Cortex of kidney (tissue), 1 donor: ENCODE measurements at places on chromosomes 2 and 18.

DNA sequence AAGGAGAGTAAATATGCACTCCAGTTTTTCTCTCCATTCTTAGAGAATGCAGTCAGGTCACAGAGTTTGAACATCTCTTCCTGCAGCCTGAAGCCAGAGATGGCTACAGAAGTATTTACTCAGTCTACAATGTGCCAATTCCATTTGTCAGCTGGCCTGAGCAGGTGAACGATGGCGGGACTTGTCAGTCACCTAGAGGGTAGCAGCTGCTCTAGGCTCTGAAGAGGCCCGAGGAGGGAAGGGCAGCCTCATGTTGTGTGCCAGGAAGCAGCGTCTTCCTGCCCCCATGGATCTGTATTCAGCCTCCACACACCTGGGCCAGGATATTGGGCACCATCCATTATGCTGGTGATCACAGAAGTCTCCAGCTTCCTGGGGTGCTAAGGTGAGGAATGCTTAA, 316.7 kb upstream of the CHAC2 start:
- DNase-seq, result no peak

DNA sequence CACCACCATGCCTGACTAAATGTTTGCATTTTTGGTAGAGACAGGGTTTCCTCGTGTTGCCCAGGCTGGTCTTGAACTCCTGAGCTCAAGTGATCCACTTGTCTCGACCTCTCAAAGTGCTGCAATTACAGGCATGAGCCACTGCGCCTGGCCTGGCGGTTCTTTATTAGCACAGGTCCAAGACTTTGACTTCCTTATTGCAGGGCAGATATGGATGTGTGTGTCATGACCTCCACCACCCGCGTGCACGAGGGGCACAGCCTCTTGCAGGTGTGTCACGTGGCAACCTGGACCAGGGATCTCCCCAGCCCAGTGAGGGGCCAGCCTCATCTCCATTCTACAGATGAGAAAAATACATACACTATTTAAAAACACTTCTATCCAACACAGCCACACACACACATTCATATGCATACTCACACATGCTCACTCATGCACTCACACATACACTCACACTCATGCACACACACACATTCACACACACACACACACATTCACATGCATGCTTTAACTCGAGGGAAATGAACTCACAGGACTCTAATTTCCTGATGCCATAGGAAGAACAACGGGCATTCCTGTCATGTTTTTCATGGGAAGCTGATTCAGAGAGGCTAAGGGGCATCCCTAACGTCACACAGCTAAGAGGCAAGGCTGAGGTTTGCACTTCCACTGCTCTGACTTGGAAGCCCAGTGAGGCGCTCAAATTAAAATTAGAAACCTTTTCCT, 38.8 kb downstream of the RRM2 start:
- no peak for DNase-seq

DNA sequence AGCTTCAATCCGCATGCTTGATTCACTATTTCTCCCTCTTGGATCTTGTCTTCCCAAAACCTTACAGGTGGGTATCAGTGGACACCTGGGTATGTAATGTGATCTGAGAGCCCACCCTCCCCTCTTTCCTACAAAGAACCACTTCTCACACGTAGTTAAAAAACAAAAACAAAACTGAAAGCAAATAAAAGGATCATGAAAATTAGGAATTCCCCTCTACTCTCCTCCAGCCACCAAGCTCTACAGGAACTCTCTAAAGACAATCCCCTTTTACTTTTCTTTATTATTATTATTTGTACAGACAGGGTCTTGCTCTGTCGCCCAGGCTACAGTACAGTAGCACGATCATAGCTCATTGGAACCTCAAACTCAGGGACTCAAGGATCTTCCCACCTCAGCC, 40.8 kb upstream of the MYO1B start:
- DNase-seq, result no peak

DNA sequence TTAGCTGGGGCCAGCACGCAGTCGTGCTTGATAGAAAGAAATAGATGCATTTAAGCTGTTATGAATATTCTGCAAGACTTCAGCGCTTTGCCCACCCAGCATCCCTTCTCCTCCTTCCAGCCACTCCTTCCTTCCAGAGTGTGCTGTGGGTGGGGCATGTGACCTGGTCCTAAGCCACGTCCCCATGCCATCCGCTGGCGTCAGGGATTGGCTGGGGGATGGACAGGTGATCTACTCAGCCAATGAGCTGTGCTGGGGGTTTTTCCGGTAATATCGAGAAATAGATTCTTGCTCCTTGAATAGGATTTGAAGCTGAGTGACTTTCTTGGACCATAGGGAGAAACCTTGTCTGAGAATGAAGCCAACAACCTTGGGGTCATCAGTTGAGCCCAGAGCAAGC, 4.8 kb upstream of the ZAP70 start:
- DNase-seq, result no peak

- DNase-seq, result no peak
Measured at GRCh38 chr2:195793881-195794280, 136.9 kb downstream of the SLC39A10 start.

DNA sequence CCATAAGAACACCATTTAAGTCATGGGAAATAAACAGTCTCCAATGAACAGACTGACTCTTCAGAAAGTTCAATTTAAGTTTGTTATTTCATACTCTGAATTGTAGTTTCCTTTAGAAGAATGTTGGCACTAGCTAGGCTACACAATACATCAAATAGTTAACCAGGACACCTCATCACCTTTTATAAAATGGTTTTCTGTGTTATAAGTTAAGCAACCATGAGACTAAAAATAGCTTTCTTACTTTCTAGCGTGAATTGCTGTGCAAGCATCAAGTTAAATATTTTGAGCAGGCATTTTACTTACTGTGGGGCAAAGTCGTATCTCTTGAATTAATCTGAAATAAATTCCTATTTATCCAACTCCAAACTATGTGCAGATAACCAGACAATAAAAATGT, 1092.6 kb upstream of the SLC39A10 start:
- no peak for DNase-seq

GRCh38 chr2:176099159-176099727, 352 bp upstream of the HOXD12 start:
- DNase-seq, result no peak

GRCh38 chr2:64525317-64525613, 1.1 kb downstream of the AFTPH start:
- no peak for DNase-seq

GRCh38 chr2:96665083-96665569, 22.6 kb downstream of the FER1L5 start:
- DNase-seq, result no peak

DNA sequence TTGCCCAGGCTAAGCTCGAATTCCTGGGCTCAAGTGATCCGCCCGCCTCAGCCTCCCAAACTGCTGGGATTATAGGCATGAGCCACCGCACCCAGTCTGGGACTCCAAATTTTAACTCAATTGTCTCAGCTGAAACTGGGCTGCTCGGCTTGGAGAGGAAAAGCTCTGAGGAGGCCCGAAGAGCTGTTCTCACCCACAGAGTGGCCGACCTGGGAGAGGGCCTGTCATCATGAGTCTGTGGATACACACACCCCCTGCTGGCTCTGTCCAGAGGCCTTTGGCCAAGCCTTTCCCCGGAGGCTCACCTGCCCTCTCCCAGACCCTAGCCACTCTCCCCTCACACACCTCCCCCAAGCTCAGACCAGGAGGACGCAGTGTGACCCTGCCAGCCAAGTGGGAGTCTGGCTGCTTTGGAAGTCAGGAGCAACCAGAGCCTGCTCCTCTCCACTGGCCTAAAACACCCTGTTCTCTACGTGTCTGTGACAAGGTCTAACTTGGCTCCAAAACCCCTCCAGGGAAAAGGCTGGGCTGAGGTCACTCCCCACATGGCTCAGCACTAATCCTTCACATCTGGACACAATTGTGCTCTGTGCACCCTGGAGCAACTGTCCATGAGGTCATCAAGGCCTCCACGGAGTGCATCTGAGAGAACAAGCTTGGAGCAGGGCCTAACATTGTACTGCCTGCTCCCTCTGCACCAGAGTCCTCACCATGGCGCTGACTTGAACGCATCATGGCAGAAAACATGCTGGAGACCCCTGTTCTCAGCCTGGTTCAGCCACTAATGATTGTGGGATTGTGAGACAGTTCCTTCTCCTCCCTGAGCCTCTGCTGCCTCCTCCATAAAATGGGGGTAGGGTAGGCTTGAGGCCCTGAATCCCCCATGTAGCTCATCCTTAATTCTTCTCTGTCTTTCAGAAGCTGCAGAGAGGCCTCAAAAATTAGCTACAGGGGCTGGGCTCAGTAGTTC, 49.9 kb upstream of the RAB6C start:
- no peak for DNase-seq

DNA sequence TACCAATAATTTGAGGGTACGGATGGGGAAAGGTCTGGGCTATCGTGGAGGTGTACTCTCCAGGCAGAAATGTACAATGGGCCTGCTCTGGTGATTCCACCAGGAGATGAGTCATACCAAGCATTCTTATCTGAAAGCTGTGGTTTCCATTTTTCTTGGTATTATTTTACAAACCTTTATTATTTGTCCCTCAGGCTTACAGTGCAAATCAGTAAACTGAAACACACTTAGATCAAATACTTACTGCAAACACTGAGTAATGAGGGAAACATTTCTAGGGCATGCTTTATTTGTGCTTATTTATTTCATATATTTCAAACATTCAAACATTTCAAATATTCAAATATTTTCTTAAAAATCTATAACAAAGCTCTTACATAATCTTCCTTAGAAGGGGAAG, 319.8 kb downstream of the RND3 start:
- DNase-seq, result no peak

- DNase-seq, result no peak
Measured at GRCh38 chr18:49618742-49619681, 57.2 kb downstream of the LIPG start.

DNA sequence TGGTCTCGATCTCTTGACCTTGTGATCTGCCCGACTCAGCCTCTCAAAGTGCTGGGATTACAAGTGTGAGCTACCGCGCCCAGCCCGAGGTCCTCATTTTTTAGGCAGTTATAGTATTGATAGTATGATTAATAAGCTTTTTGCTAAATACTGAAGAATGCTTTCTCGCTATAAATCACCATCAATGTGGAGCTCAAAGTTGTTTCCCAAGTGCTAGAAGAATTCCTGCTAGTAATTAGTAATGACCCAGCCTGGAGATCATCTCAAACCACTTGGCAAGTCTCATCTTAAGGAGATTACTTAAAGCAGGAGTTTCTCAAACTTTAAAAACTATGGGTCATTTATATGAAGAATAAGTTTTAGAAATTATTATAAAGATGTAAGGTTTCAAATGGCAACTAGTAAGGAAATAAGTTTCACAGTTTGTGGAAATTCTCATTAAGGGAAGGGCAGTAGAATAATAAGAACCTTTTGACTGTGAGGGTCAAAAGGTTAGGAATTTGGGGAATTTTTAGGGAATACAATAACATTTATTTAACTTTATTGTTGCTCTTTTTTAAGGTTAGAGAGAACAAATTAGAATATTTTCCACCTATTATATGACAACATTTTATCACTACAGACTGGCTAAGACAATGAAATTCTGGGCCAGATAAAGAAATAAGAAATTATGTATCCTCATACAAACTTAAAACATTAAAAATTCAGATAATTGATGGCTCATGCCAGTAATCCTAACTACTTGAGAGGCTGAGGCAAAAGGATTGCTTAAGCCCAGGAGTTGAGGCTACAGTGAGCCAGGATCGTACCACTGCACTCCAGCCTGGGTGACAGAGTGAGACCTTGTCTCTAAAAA, 148.6 kb upstream of the MAP3K20 start:
- no peak for DNase-seq

DNA sequence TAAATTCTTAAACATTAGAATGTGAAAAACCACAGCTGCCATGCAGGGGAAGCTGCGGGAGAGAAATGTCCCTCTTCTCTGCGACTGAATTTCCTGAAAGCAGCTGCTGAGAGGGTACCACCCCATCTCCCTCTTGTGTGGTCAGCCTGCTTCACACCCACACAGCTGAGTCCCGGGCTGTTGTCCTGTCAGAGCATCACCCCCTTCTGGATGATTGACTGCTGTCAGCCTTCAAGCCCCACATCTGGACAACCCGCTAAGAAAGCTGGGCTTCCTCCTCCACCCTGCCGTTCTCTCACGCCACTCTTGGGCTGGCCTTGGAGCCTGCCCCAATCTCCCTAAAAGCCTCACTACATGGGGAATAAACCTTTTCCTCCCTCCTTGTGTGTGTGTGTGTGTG, 26.0 kb downstream of the SH3YL1 start:
- no peak for DNase-seq

GRCh38 chr18:48059455-48060010, 129.1 kb upstream of the SMAD2 start:
- DNase-seq, result no peak

- DNase-seq, result no peak
Measured at GRCh38 chr2:190506666-190507065, 27.9 kb downstream of the NEMP2 start.

GRCh38 chr2:105645031-105645937, 99.4 kb upstream of the NCK2 start:
- DNase-seq, result no peak

DNA sequence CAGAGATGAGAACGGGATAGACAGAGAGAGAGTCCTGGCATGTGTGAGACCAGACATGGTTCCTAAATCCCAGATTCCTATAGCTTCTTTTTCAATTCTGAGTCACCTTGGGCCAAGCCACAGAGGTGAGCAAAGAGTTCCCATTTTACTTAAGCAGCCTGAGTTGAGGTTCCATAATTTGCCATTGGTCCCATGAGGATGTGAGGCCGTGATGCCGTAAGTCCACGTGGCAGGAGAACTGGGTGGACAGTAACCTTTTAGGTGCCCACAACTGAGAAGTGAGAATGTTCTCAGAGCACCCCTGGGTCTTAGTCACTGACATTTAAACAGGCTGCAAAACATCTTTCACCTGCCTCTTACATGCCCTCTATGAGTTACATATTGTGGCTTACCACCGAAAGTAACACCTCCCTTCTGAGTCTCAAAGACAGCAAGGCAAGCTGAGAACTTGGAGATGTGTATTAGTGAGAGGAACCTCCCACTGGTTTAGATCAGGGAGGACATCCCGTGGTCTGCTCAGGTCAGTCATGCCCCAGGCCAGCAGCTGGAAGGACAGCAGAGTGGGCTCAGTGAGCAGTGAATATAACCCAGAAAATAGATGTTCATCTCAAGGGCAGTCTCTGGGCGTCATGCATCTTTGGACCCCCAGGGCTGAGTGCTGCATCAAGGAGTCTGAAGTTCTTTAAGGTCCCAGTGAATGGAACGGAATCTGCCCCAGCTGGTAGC, 127.9 kb upstream of the LGALSL start:
- DNase-seq, result no peak

DNA sequence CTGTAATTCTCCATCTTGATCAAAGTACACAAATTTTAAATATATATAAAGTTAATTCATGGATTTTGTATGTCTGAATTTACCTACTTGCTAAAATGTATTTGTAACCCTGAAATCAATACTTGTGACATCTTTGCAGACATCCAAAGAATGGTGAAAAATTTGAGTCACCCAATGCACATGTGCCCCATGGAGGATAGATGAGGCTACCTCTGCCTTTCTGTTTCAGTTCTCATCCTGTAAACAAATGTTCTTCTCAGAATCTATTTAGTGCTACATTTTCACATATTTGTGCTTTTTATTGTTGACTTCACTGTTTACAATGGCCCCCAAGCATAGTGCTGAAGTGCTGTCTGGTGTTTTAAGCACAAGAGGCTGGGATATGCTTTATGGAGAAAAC, 171.5 kb downstream of the LRATD1 start:
- no peak for DNase-seq

GRCh38 chr2:38535744-38536506, 66.8 kb downstream of the HNRNPLL start:
- no peak for DNase-seq

GRCh38 chr2:207660994-207661393, 35.8 kb upstream of the METTL21A start:
- no peak for DNase-seq
